ENCODE measurements at places on chromosomes 4 and X.

- no peak for DNase-seq
These were observed 8.8 kb downstream of the PPARGC1A start for GRCh38 chr4:23881052-23881501.

- DNase-seq = no peak
These were observed 45.1 kb upstream of the TAPT1 start for GRCh38 chr4:16271411-16271810.

GRCh38 chrX:134542485-134542884, 82.5 kb downstream of the HPRT1 start:
- peak; percentile 73 for DNase-seq

DNA sequence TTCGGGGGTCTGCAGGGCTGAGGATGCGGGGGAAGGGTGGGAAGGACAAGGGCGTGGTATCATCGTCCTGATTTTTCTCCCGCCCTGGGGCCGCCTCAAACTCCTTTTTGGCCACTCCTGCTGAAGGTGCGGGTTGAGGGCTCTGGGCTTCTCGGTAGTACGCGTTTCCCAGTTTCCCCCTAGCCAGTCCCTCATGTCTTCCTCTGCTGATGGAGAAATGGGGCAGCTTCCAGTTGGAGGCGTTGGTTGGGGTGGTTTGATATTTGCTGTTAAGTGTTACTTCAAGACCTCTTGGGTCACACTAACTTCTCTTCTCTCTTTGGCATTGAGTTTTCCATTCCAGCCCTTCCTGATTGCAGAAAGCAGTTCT, 482 bp downstream of the GSTCD start:
- DNase-seq = peak; percentile 8

- DNase-seq = no peak
These were observed 102.4 kb upstream of the TBL1X start for GRCh38 chrX:9362363-9362928.

GRCh38 chr4:104492183-104492771, 2.4 kb downstream of the CXXC4 start:
- no peak for DNase-seq

GRCh38 chrX:13283950-13284546, 35.8 kb downstream of the ATXN3L start:
- DNase-seq = peak; percentile 17
